ENCODE measurements at places on chromosomes 12 and 14. TPM values are rescaled to one million over a fixed set of nuclear protein-coding genes. Genes with fewer than 3 reads are reported as not detected.

TBC1D30 gene
- 8.9 TPM for total RNA-seq

SRRM4 gene
- not detected for total RNA-seq

CCDC197 gene
- total RNA-seq: not detected

TRIM9 gene
- total RNA-seq: 0.44 TPM

CPNE6 gene
- not detected for total RNA-seq

AICDA gene
- not detected for total RNA-seq

ADSS1 gene
- 9.4 TPM for total RNA-seq

CCDC175 gene
- not detected for total RNA-seq

TBX5 gene
- total RNA-seq: not detected

CDCA3 gene
- 59.0 TPM for total RNA-seq

KRT75 gene
- 0.15 TPM for total RNA-seq

DNA sequence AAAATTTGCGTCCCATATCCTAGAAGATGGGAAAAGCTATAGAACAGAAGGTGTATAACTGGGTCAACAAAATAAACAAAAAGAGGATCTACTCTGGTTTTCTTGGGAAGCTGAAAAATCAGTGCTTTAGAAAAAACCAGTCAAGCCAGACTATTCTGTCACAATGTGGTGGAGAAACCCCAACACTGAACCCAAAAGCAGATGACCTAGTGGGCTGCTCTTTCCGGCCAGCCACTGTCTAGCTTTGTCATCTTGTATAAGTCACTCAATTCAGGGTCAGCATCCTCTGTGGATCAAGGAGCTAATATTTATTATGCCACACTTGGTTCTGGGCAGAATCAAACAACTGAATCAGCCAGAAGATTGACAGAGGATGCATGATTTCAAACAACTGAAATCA, 26.6 kb upstream of the TMCC3 start:
- DNase-seq: no peak

DNA sequence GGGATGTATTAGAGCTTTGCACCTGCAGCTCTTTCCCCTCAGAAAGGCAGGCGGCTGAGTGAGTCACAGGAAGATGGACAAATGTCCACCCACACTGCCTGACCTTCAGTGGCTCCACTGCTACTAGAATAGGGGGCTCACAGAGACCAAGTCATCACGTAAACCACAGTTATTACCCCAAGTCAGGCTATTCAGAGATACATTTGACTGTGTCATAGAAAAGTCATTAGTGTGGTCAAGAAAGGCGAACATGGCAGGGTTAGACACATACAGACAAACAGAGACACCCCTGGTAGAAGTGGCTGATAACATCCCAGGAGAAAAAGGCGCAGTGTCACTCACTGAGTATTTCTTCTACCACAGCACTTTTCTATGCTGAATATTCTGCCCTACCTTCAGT, 36.0 kb downstream of the GCH1 start:
- no peak for DNase-seq

DNA sequence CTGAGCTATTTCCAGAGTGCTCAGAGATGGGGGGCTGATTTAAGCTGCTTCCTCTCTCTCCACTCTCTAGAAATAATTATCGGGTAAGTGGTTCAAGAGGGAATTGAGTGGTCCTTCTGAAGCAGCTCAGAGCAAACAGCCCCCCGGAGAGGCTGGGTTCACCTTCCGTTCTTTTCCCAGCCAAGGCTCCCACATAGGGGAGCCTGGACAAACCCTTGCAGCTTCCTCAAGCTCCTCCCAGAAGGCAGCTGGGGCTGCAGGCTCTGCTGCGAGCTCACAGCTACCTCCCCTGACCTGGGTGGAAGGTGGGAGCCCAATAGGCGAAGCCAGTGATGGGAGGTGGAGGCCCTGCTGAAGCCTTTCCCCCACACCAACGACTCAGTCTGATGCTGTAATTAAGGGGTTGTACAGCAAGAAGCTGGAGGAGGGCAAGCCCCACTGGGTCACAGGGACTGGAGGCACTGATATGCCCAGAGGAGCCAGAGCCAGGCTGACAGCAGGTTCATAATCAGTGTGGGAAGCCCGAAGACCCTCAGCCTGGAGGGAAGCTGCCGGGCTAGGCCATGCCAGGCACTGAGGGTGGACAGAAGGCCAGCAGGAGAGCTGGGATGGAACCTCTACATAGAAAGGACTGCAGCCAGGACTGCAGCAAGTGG, 52.4 kb downstream of the ARL6IP4 start:
- DNase-seq: no peak

- DNase-seq: no peak
Measured at GRCh38 chr12:5973461-5974115, 28.5 kb upstream of the ANO2 start.

DNA sequence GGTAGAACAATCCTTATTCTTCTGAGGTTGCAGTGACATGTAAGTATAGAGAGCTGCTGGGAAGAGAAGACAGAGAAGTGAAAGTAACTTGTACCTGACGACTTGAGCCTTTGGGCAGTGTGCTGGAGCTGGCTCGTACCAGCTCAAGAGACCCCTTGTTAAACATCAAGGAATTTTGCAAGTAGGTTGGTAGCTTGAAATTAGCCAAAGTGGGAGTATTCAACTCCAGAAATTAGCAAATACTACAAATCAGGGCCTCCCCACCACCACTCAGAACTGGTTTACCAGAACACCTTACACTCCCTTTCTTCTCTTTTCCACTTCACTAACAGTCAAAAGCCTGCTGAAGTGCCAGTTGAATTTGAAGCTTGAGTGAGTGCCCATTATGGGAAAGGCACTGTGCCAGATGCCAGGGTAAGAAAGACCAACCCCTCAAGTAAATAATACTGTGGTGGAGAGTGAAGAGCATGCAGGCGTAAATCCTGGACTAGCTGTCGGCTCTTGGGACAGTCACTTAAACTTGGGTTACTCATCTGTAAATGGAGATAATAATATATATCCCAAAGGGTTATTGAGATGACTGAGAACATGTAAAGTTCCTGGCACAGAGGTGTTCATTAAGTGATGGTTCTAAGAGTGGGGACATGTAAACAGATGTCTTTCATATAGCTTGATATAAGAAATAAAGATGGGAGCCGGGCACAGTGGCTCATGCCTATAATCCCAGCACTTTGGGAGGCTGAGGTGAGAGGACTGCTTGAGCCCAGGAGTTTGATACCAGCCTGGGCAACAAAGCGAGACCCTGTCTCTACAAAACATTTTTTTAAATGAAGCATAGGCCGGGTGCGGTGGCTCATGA, 27.0 kb upstream of the EID3 start:
- DNase-seq: no peak

- no peak for DNase-seq
Measured at GRCh38 chr14:37894463-37894862, 299.0 kb downstream of the TTC6 start.

GRCh38 chr12:89309440-89309802, 42.9 kb downstream of the DUSP6 start:
- no peak for DNase-seq

DNA sequence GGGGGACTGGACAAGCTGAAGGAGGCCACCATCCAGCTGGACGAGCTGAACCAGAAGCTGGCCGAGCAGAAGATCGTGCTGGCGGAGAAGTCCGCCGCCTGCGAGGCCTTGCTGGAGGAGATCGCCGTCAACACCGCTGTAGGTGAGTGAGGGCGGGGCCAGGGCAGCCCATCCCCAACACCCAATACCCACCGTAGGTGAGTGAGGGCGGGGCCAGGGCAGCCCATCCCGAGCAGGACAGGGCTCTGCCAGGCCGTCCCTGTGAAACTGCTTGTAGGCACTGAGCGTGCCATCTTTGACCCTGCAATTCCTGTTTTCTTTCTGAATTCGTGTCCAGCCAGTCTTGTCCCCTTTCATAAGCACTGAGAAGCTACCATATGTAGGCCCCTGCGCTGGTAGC, 74.0 kb downstream of the CCDC92 start:
- DNase-seq: no peak

All from Panc1 (cell line).